ENCODE measurements at places on chromosomes 2 and 18.

DNA sequence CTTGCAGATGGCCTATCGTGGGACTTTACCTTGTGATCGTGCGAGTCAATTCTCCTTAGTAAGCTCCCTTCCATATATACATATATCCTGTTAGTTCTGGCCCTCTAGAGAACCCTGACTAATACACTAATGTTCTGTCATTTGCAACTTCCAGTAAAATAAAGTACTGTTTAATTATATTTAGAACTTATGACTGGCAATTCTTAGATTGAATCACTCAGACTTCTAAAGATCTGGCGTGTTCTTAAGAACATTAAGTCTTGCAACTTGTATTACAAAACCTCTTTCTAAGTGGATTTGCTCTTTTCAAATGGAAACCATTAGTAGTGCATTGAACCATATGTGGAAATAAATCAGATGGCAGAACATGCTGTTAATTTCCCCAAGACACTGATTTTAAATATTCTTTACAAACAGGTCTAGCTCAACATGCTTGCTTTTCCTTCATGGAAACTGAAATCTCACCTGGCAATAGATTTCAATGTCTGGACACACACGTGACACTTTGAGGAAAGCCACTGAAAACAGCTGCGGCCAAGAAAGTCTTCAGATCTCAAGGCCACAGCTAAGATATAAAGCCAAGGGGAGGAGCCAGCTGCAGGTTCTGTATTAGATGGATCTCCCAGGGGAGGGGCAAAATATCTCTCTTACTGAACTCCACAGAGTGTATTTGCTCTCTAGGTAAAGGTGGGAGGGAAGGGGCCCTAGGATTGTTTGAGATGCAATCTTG is 50.6 kb downstream of the PMAIP1 start:
- DNase-seq: no peak

GRCh38 chr18:63439334-63439733 is 17.1 kb upstream of the VPS4B start:
- no peak for DNase-seq

- DNase-seq: no peak
Measured at GRCh38 chr18:57581301-57581934, 5.1 kb downstream of the FECH start.

DNA sequence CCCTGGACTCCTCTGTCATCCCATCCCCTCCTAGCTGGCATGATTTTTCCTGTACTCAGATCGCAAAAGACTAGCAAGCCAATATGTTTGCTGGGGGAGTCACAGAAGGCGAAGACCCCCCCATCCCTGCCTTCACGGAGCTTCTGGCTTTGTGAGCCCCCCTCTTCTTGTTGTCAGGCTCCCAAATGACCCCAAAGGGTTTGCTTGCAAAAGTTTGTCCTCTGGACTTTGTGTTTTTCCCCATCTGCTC is 169.9 kb downstream of the SMAD7 start:
- DNase-seq: no peak

All from Right ventricle myocardium superior (tissue), 1 donor.